ENCODE measurements at places on chromosomes 7 and 10.
A peak's percentile ranks its signal among the peaks of the same experiment; 100 is the strongest.

DNA sequence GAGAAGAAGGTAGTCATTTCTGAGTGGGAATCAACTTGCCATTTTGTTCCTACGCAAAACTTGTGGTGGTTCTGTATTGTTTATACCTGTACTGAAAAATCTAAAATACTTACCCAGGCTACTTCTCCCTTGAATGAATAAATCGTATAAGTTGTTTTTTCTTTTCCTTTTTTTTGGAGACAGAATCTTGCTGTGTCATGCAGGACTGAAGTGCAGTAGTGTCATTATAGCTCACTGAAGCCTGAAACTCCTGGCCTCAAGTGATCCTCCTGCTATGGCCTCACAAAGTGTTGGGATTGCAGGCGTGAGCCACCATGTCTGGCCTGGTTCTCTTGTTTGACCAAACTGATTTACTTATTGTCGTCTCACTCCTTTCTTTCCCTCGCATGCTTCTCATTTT lies 27.9 kb downstream of the LUC7L2 start:
- DNase-seq = no peak

DNA sequence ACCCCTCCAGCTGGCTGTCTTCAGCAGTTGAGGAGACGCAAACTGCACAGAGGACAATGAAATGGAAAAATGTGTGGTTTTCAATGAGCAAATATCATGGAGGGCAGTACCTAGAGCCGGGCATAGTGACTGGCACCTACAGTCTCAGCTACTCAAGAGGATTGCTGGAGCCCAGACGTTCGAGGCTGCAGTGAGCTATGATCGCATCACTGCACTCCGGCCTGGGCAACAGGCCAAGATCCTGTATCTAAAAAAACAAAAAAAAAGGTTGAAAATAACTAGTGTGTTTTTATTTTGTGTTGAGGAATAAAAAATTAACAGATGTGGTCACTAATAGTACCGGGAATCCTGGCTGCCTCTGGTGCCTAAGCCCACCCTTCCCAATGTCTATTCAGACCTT lies 345.5 kb downstream of the GALNT17 start:
- DNase-seq = no peak

GRCh38 chr7:133480868-133481267 lies 228.0 kb downstream of the EXOC4 start:
- DNase-seq = no peak

GRCh38 chr10:21463436-21463835 lies 62.0 kb downstream of the SKIDA1 start:
- no peak for DNase-seq

- DNase-seq = no peak
Observed at GRCh38 chr10:118485641-118486040, 109.8 kb downstream of the PRLHR start.

DNA sequence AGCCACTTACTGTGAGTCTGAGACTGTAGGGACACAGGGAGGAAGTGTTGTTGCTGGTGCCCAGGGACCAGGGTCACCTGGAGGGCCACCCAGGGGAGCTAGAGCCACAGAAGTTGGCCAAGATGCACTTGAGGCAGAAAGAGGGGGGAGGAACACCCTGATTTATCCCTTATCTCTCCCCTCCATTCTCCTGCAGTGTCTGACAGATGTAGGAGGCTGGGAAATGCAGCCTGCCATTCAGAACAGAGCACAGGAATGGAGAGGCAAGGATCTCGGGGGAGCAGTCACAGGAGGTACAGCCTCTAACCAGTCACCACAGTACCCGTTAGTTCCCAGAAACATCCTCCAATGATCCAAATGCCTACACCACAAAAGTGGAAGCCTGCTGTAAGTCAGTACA lies 118.4 kb upstream of the SLC26A5 start:
- no peak for DNase-seq

GRCh38 chr10:87803831-87804230 lies 14.2 kb downstream of the ATAD1 start:
- no peak for DNase-seq

DNA sequence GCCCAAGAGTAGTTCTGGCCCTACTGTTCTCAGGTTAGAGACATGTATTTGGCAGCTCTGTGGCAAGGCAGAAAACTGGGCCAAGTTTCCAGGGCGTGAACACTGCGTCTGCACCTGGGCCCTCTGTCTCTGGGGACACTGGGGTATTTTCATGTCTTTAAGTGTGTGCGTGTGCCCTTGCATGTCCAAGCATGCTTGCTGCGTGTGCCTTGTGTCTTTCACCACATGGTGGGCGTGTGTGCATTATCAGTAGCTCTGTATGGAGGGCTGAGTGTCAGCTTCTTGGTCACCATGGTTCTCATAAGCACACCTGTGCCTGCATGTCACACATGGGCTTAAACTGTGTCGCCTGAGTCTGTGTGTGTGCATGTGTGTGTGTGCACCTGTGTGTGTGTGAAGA lies 69.3 kb downstream of the HIPK2 start:
- no peak for DNase-seq

- no peak for DNase-seq
Observed at GRCh38 chr10:123429706-123430221, 236.4 kb upstream of the GPR26 start.

GRCh38 chr10:103921750-103922195 lies 3.8 kb upstream of the STN1 start:
- DNase-seq = peak; percentile 62

- DNase-seq = peak; percentile 14
Observed at GRCh38 chr10:62636825-62637248, 167.7 kb upstream of the ADO start.

- no peak for DNase-seq
Observed at GRCh38 chr10:74058658-74059057, 60.7 kb downstream of the VCL start.

DNA sequence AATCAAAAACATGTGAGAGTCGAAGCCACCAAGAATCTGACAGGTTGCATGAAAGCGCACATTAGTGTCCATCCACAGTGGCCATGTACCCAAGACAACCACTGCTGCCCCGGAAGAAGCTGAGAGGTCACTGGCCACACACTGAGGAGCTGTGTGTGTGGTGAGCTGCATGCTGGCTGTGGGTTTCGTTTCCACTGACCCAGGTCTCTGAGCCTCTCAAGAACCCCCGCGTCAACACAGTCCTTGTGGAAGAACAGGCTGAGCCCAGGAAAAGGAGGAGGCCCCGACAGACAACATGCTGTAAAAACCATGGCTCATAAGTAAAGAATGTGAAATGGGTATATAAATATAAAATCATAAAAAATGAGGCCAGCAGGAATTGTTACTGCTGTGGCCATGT lies 8.2 kb downstream of the VIPR2 start:
- no peak for DNase-seq

DNA sequence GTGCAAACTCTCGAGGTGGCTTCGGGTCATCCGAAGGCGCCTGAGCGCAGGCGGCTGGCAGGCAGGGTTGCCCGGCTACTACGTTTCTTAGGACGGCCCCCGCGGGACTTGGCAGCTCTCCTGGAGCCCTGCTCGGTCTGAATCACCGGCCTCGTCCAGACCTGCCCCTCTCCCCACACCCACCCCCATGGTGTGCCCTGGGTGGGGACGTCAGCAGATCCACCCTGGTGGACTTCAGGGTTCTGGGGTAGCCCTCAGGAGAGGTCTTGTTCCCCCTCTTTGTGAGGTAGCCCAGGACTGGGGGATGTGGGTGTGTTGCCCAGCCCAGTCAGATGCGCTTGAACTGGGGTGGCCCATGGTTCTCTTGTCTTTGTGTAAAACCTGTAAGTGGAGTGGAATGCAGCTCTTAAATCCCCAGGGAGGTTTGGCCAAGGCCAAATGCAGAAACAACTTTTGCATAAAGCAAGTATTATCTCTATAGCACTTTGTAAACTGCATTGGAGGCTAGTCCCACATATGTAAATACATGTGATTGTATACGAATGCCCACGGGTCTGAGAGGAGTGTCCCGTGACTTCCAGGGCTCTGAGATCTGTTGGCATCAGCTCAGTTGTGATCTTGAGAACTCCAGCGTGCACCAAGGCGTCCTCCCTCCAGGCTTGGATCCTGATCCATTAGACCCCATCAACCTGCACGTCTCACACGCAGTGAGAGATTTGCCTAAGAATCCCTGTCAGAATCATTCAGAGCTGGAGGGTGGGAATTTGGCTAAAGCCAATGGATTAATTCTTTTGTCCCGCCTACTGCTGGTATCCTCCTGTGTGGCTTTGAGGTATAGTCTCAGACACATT lies 1.8 kb downstream of the PFKFB3 start:
- DNase-seq = no peak

DNA sequence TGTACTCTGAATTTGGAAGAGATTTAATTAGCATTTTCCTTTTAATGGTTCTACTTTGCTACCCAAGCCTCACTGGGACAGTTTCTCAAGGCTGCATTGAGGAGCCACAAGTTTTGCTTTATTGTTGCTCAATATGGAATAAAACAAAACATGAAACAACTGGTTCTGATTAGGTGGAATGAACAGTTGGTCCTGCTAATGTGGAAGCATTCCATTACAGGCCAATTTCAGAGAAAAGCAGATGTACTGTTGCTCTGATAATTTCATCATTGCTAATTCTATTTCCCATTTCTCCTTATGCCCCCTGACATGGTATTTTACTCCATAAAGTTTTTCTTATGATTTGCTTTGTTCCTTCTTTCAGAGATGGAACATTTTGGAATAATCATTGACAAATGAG lies 66.0 kb upstream of the PAPSS2 start:
- DNase-seq = no peak

DNA sequence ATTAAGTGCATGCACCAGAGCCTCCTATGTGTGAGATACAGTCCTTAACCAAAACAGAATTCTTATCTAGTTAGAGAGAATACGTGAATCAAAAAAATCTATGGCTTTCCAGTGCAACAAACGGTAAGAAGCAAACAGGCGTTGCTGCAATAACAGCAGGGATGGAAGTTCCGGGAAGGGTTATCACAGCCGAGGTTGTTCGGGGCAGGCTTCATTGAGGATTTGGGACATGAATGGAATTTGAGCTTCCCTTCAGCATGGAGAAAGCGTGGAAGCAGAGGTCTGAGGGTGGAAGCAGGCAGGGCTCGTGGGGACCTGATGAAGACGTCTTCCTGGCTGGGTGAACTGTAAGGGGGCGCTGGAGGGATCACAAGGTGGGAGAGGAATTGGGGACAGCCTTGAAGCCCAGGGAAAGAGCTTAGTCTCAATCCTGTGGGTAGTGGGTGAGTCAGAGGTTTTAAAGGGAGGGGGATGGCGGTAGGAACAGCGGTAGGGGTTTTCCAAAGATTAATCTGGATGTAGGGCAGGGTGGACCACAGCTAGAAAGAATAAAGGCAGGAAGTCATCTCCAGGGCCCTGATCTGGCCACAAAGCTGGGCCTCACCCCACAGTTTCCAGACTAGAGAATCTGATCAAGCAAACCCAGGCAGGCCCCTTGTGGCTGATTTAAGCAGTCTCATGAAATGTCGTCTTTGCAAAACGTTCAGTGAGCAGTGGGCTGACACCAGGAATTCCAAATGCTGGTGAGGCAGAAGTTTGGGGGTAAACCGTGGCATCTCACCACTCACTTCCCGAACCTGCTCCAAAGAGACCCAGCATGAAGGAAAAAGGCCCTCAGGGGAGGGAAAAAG lies 65.1 kb downstream of the CALML3 start:
- no peak for DNase-seq

DNA sequence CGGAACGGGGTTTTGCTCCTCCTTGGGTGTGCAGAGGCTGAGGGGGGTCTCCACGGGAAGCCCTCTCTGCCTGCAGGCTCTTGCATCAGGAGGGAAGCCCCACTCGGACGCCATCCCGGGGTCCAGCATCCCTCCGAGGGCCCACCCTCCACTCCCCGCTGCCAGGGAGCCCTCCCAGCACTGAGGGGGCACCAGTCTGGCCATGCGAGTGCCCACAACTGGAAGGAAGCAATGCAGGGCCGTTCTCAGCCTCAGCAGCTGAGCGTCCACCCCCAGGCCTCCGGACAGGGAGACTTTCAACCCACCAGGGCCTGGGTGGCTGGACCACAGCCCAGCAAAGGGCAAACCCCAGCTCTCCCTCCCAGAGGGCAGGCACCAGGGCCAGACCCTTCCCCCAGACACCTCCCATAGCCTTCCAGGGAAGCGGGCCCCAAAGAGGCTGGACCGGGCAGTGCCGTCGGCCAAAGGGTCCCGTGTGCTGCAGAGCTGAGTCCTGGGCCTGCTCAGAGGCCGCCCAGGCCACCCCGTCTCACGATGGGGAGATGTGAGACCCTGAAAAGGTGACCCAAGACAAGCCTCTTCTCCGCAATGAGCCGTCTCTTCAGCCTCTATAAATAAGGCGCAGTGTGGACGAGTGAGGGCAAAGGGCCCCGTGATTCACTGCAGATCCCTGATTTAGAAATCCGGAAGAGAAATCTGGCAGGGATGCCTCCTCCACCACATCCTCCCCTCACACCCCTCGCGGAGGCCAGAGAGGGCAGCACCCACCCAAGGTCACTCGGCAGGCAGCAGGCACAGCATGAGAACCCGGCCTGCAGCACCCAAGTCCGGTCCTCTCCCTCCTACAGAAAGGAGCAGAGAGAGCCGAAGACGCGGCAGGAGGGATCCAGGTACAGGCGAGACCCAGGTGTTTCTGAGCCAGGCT lies 81.9 kb upstream of the DNAAF5 start:
- no peak for DNase-seq

DNA sequence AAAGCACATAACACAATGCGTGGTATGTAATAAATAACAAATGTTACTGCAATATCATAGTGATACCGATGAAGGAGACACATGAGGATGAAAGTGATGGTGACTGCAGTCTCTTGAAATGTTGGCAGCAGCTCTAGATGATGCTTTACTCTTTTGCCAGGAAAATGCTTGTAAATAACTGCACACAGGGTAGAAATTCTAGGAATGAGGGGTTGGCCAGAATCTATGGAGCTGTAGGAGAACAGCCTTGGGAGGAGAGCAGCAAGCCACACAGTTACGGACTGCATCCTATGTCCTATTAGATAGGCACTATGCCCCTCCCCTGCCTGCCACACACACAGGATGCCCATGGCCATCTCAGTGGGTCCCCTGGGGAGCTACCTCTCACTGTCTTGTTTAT lies 97.6 kb upstream of the GSDME start:
- no peak for DNase-seq

DNA sequence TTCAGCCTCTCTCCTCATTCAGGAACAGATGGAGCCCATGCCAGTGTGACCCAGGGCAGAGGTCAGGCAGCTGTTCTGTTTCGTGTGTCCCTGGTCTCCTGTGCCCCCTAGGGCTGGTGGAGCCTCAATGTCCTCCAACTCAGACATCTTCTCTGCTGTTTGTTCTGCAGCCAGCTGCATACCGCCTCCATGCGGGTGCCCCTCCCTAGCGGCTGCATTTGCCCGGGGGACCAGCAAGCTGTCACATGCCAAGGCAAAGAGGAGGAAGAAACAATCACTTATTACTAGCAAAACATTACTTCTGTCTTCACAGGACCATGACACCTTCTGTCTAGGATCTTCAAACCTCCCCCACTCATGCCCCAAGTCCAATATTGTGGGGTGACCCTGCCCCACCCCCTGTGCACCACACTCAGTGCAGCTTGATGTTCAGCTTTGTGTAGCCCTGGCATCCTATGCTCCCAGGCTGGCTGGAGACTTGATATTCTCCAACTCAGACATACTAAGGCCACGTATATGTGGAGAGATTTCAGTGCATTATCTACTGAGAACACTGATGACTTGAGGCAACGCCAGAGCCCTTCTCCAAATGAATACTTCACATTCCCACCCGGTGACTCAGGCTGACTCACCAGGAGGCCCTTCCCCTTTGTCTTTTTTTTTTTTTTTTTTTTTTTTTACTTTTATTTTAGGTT lies 188.9 kb downstream of the SKIDA1 start:
- DNase-seq = peak; percentile 85

GRCh38 chr7:6502886-6503285 lies 48.4 kb downstream of the GRID2IP start:
- DNase-seq = no peak
